ENCODE measurements at places on chromosomes 16 and 17.

GRCh38 chr17:5775098-5775497, 190.8 kb upstream of the NLRP1 start:
- no peak for DNase-seq

GRCh38 chr16:8632675-8633182, 11.2 kb downstream of the METTL22 start:
- no peak for DNase-seq

- no peak for DNase-seq
These were observed 11.0 kb downstream of the NATD1 start for GRCh38 chr17:21242026-21242697.

GRCh38 chr17:41537990-41538389, 9.9 kb upstream of the KRT19 start:
- no peak for DNase-seq

- no peak for DNase-seq
These were observed 8.3 kb downstream of the EFCAB5 start for GRCh38 chr17:29949696-29950095.

DNA sequence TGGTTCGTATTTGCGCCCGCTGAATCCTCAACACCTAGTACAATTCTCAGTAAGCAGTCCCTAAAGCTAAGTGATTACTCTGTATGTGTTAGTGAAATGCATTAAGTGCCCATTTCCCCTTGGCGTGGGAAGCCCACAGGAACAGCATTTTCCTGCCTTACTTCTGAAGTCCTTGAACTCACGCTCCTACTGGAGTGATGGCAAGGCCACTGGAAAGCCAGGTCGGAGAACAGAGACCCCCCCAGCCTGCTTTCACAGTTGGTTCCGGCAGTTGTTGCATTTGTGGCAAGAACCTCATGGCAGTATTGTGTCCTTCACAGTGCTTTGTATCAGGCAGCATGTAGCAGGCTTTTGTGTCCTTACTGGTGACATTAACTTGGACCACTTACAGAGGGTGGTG, 340.7 kb downstream of the CDH13 start:
- no peak for DNase-seq

DNA sequence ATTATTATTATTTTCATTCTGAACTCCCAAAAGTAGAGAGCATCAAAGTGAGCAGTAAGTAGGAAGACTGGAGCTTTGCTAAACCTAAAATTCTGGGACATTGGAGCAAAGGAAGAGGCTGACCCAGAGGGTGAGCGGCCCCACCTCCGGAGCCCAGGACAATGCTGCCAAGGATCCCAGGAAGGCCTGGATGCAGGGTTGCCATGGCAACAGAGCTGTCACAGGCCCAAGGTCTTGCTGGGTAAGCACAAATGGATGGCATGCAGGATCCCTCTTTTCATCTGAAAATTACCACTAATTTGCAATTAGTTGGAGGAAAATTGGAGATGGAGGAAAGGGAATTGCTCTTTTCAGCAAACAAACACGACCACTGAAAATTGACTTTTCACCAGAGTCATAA, 457.9 kb upstream of the CDH5 start:
- DNase-seq, result peak; percentile 90

- no peak for DNase-seq
These were observed 9.7 kb downstream of the MPRIP start for GRCh38 chr17:17051791-17052461.

- no peak for DNase-seq
These were observed 8.6 kb upstream of the AKTIP start for GRCh38 chr16:53511403-53512280.

GRCh38 chr17:8708025-8708461, 36.6 kb downstream of the CCDC42 start:
- DNase-seq, result no peak

- no peak for DNase-seq
These were observed 108.4 kb upstream of the METRNL start for GRCh38 chr17:82970818-82971590.

DNA sequence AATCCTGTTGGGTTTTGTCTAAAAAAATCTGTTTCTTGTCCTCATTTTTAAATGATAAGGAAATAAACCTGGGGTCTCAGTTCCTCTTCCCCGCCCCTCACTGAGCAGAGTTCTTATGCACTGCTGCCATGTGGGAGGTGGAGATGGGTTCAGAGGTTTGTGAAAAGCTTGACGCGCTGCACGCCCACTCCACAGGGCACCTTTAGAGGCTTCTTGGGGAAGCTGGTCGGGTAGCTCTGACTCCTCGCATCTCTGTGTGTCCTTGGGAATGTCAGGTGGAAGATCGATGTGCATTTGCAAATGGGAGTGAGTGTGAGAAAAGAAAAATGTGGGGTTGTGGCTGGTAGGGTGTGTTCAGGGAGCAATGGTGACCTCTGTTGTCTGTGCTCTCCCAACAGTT, 4.7 kb upstream of the ZNHIT3 start:
- no peak for DNase-seq

DNA sequence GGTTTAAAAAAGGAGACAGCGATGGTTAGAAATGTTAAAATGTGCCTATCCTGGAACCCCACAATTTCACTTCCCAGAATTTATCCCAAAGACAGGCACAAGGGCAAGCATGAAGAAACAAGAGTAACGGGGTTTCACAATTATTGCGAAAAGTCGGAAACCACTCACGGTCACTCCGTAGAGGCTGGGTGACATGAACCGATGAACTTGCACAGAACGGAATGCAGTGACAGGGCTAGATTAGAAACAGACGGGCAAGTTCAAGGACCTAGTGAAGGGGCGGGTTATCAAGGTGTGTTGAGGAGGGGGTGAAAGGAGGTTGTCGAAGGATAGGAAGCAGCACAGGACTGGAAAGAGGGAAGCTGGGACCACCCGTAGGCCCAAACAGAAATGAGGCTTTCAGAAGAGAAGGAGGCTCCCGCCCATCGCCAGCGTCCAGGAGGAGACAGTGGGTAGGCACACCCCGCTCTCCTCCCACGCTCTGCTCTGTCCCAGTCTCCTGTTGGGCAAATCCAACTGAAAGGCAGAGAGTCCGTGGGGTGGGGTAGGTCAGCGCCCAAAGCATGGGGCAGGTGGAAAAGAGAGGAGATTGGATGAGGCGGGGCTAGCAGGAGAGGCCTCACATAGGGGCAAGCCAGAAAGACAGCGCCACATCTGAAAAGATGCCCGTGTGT, 47.4 kb upstream of the JPH3 start:
- no peak for DNase-seq

DNA sequence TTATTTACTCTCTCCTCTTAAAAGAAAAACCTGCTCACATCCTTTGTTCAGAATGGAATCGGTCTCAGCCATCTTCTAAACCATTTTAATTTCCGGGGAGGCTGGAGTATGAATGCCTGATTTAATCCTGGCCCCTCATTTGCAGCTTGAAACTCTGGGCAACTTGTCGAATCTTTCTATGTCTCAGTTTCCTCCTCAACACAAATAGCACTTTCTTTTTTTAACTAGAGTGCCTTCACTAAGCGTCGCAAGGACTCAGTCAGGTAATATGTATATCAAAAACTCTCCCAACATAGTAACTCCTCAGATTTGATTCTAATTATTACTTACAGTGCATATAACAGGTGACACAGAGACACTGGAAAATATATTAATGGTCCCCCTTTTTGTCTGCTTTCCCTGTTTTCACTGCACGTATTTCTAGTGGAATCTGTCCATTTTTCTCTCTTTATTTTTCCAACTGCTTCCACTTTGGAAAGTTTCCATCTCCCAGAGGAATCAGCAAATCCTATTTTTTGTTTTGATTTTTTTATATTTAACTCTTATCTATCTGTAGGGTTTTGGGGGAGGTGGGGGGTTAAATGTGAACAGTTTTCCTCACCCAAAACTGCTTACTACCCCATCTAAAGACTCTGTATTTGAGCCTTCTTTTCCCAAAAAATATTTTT, 18.6 kb downstream of the SNN start:
- DNase-seq, result peak; percentile 28

DNA sequence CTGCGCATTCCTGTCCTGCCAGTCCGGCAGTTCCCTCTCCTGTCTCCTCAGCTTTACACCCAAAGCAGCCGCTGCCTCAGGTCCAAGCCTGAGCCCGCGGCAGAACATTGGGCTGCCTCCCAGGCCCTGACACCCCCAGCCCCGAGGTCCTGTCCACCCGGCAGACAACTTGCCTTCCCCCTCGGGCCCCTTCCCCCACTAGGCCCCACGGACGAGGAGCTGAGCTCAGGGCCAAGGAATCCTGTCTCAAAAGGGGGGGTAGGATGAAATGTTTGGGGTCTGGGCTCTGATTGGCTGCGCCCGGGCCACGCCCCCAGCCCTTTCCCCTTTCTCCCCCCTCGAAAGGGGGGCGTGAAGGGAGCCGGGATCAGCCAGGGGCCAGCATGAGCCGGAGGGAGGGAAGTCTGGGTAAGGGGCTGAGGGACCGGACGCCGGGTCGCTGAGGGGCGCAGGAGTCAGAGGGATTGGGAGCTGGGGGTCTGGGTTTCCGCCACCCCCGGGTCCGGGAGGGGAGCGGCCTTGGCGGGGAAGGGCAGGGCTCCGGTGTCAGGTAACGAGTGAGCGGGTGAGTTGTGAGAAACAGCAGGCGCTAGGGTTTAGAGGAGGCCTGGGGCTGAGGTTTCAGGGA, at the start of gene CTF1:
Gene CTF1 (plus strand): TSS at position 354 of the 628 bp plus-strand sequence. CDS start 30 bp downstream, at position 384.
- DNase-seq, result peak; percentile 76

DNA sequence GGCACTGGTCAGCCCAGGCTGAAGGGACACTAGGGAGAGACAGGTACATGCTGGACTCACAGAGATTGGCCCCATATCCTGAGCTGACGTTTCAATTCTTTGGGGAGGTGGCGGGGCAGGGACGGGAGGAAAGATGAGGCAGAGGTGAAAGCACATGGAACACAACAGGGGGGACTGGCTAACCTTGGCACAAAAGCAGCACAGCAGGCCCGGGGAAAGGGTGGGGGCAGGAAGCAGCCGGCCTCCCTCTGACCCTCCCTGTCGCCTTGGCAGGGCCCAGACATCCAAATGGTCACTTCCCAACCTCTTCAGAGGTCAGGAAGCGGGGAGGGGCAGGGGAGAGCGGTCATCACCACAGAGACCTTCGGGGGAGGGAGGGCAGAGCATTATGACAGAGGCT, 6.6 kb downstream of the VAT1 start:
- no peak for DNase-seq

GRCh38 chr17:46908068-46908737, 14.8 kb upstream of the GOSR2 start:
- DNase-seq, result no peak

GRCh38 chr16:75446416-75446815, 13.1 kb upstream of the CFDP1 start:
- DNase-seq, result no peak

DNA sequence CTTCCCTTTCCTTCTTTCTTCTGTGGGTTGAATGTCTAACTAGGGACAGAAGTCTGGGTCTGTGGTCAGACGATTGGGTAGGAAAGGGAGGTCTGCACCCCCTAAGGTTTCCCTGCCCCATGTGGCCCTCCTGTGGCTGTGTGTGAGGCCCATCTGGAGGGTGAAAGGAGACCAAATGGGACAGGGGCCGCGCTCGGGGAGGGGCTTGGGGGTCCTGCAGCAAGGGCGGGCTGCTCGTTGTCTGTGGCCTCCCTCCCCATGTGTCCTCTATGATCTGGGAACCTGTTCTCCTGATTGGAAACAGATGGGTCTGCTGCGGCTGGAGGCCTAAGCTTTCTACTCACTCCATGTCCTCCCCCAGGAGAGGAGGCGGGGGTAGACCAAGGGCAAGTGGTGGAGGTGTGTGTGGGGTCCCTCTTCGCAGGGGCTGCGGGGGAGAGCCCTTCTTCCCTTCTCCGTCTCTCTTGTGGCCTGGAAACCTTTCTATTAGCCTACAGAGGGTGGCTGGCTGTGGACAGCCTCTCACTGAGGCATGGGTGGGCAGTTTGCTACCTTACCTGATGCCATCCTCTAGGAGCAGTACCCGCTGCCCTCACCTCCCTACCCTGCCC, 18.6 kb downstream of the IGFBP4 start:
- no peak for DNase-seq

GRCh38 chr17:41750862-41751261, 16.4 kb upstream of the HAP1 start:
- peak; percentile 58 for DNase-seq

DNA sequence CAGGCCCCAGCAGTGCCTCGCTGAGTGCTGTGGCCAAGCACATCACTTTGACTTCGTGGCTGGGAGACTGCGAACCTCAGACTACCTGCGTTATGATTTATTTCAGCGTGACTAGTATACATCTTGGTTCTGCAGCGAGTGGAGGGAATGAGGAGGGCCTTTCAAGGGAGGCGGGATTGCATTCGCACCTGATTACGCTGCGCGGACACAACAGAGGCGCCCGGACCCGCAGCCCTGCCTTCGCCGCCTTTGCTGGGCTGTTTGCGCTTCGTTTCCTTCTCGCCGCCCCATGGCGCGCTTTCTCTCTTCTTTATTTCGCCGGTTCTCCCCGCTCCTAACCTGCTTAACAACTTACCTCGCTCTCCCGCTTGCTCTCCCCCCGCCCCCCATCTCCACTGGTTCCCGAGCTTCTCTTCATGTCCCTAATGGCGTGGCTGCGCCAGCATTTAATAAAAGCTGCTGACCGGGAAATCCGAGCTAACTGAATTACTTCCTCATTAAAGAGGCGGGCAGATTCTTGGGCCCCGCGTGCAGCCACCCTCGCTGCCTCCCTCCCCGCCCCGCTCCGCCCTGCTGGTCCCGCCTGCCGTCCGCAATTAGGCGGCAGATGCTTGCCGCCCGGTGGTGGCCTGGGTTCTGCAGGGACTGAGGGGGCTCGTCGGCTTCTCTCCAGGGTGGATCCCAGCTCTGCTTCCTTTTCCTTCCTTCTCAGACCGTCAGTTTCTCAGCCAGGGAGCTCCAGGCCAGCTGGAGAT, 257.6 kb upstream of the SDK2 start:
- peak; percentile 3 for DNase-seq

DNA sequence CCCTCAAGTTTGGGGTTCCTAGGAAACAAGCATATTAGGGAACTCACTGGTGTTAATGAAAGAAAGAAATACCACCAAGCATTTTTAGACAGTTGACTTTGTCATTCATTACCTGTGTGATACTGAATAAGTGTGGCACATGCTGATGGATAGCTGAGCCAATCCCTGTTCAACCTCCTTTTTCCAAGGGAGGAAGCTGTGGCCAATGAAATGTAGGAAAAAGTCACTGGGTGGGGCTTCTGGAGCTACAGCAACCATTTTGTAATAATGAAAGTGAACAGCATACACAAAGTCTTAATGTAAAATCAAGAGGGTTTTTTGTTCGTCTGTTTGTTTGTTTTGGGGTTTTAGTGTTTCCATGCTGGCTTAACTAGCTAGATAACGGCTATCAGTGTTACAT, 254.3 kb upstream of the SALL1 start:
- DNase-seq, result no peak

Measured in cerebellar cortex (tissue), 1 donor.